ENCODE measurements at places on chromosomes 2 and 18.

DNA sequence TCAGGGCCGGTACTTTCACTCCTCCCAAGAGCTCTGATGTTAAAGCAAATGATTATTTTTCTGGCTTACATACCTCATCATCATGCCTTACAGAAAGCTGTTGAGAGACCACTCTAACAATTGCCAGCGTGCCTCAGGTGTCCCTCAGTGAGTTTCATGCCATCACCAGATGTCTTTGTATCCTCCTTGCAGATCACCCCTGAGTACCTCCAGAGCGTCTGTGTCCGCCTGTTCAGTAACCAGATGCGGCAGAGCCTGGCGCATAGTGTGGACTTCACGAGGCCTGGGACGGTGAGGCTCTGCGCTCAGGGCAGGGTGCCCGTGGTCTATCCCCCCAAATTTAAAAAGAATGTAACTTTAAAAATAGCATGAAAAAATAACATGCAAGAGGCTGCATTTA is 41.3 kb downstream of the ARMC9 start:
- no peak for DNase-seq

GRCh38 chr2:218020281-218020680 is 17.5 kb upstream of the TNS1 start:
- no peak for DNase-seq

GRCh38 chr2:119339562-119339923 is 27.1 kb downstream of the C2orf76 start:
- DNase-seq = no peak

DNA sequence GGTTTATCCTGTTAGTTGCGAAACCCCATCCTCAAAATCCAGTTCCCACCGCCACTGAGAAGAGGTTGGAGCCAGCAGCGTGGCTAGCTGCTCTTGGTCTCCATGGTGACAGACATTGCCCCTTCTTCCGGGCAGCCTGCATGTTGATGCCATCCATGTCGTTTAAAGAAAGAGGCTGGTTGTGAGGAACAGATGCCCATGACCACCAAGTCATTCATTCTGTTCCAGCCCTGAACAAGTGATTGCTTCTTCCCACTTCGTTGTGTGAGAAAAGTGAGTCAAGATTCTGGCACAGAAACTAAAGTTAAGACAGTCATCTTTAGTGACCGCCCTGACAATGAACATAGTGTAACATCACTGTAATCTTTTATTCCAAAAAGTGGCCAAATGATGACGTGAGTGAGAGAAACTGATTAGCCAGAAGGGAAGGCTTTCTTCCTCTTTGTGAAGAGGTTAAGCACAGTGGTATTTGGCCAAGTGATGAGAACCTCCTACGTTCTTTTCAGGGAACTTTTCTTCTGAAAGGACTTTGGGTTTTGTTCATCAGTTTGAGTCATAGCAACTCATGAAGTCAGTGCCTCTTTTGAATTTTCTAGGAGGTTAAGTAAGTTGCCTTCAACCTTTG is 272.5 kb downstream of the GALR1 start:
- no peak for DNase-seq

- DNase-seq = no peak
Measured at GRCh38 chr2:175883586-175884194, 118.4 kb downstream of the LNPK start.

DNA sequence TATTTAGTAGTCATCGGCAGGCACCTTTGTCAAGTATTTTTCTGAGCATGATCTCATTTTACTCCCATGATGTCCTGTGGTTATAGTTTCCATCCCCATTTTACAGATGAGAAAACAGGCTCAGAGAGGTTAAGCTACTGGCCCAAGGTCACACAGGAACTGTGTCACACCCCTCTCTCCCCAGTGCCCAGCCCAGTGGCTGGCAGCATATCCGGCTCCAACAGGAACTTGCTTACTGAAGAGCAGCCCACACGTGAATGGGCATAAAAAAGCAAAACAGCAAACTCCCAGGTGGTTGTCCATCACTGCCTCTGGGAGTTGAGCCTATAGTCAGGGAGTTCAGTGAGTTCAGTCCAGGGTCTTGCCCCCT is 8.3 kb upstream of the KLF11 start:
- no peak for DNase-seq

DNA sequence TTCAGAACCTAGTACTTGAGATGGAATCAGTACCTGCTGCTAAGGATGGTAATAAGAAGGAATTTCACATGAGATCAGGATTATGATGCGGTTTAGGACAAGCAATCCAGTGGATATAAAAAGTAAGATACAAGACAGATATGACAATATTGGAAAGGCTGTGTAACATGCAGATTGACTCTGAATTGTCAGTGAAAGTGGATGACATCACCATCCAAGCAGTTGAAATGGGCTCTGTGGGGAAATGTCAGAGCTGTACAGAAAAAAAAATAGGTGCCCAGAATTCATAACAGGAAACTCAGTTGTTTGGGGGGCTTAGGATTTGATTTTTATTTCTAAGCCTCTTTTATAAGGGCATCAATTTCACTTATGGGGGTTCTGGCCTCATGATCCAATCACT is 438.3 kb downstream of the SPAG16 start:
- DNase-seq = no peak

GRCh38 chr2:13666582-13667414 is 950.1 kb downstream of the TRIB2 start:
- DNase-seq = no peak

- no peak for DNase-seq
Measured at GRCh38 chr2:186256540-186256939, 229.5 kb upstream of the ZC3H15 start.

DNA sequence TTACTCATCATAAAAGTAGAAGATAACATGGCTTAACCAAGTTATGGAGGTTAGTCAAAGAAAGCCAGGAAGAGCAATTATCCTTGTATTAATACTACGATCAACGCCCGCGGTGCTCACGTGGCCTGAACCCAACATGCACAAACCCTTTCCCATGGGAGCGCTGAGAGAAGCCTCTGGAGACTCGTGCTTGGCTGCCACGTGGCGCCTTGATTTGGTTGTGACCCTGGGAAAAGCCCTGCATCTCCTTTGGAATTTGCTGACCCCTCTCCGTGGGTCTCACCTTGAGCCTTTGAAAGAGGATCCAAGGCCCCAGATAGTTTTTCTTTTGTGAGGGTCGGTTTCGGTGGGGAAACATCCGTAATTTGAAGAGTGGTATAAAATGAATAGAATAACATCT is 255.6 kb downstream of the DCDC2C start:
- DNase-seq = no peak

- no peak for DNase-seq
Measured at GRCh38 chr18:33584548-33585430, 6.8 kb downstream of the ASXL3 start.

- DNase-seq = no peak
Measured at GRCh38 chr2:50929661-50930060, 102.3 kb downstream of the NRXN1 start.

DNA sequence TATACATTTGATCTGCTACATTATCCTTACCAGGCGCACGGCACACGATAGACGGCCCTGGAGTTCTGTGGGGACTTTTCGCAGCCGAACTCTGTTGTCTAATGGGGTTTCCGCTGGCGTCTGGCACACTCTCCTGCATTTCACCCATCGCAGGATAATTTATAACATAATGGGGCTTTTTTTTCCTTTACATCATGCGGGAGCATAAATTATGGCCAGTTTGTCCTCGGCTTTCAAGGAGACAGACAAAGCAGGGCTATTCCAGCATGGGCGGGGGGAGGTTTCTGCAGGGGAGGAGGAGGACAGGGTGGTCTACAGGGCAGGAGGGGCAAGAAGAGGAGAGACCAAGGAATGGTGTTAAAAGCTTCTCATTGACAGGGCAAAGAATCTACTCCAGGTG is 279.8 kb downstream of the CELF4 start:
- DNase-seq = no peak

GRCh38 chr2:9424447-9425164 is 1.2 kb downstream of the CPSF3 start:
- no peak for DNase-seq

- DNase-seq = peak; percentile 81
Measured at GRCh38 chr2:102082571-102083392, 59.8 kb upstream of the IL1R1 start.

DNA sequence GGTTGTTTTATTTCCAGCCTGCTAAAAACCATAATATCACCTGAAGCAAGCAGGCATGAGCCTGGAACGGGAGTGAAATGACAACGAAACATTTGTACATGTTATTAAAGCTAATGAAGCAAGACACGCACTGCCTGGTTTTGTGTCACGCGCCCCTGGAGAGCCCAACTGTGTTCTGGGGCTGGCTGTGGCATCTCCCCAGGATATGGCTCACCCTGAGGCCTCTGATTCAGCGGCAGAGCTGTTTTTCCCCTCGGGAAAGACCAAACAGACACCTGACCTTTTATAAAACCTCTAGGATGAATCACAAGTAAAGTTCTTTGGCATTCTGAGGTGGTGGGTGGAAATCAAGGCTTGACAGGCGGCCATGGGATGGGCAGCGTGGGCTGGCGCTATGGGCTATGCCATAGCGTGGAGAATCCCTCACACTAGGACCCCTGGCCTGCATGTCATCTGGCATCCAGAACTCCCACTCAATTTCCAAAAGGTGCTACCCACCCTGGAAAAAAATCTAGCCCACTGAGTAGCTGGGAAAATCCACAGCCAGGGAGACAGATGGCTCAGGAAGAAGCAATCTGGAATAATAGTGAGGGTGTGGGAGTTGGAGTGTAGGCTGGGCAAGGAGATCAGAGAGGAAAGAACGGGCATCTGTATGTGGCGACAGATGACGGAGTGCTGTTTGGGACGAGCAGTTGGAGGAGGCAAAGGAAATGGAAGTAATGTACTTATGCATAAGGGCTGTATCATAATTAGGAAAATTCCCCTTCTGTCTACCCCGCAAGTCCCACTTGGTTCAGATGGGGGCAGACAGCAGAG is 262.0 kb downstream of the AFF3 start:
- no peak for DNase-seq

DNA sequence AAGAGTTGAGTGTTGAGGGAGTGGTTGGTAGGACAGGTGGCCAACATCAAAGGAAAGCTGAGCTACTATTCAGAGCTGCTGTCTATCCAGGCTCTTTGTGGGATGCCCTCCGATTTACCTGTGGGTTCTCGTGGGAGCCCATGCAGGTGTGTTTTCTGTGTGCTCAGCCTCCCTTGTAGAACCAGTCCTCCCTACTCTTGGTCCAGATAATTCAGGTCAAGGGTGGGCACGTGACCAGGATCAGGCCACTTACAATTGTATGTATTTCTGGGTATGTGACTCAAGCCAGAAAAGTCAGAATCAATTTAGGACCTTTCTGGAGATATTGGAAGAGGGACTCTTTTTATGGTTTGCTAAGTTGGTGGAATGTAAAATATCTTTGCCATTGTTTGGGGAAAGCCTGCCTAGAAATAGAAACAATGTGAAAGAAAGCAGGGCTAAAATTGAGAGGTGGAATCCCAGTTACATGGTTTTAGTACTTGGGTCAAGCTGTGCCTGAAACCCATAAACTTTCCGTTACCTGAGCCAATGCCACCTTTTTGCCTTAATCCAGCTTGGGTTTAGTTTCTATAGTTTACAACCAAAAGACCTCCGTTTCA is 93.2 kb downstream of the PDCL3 start:
- no peak for DNase-seq

DNA sequence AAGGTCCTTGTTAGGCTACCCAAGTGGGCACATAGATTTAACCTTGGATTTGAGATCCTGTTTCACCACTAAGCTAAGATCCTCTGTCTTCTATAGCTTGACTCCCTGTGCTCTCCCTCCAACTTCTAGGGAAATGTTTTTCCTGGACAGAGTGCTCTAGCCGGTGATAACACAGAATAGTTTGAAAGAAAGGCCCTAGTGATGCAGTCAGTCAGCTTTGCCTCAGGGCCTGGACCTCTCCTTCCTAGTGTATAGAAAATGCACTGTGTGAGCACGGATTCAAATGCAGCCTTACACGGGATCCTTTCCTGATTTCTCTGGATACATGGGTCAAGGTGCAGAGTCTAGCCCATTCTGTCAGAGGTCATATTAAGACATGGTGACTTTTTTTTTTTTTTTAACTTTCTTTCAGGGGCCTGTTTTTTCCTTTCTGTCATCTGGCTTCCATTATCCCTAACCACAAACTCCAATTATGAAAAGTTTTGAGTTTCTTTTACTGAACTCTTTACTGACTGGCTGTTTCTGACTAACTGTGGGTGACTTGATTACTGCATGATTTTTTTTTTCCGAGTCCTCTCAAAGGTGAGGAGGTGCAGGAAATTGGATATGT is 122.6 kb downstream of the LRP1B start:
- DNase-seq = no peak

DNA sequence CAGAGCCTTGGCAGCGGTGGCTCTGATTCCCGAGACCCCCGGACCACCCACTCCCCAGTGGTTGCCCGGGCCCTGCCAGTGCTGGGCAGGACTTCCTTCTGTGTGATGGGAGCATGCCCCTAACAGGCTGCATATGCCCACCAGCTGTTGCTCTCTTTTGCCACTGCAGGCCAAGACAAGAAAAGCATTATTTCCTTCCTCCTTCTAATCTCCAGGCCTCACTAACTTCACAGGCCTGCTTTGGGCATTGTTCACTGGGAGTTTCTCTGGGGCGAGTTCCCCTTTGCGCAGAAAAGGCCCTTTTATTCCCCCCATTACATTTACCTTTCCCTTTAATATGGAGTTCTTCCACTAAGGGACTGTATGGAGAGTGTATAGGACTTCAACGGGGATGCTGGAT is 249.1 kb upstream of the SIX2 start:
- DNase-seq = no peak

- no peak for DNase-seq
Measured at GRCh38 chr2:30266705-30267104, 35.4 kb downstream of the LBH start.

DNA sequence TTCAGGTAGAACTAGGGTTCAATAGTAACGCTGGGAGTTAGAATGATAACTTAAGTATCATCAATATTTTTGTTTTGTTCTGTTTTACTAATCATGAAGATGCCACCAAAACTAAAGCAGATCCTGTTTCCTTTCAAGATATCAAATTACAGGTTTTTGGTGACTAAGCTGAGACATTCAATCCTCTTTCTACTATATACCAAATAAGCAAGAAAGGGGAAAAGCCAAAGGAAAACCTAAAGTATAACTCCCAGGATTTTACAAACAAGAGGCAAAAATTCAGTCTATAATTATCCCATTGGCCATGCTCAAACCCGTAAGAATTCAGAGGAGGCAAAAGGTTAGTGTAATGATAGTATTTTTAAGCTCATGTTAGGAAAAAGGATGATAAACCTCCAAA is 175.2 kb upstream of the CCDC150 start:
- no peak for DNase-seq

DNA sequence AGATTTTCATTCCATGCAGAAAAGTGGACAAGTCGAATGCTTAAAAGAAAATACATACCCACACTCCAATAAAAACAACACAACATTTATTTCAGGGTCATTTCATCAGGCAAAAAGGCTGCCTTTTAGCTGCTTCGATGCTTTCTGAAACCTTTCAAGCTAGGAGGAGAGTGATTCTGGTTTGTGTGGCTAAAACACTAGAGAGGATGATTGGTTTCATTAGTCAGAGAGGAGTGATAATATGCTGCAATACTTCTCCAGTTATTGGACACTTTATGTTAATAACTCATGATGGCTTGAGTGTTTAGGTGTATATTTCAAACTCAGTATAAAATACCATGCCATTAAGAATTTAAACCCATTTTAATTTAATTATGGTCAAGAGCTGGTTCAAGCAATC is 614.0 kb downstream of the SLC4A3 start:
- DNase-seq = no peak

GRCh38 chr18:58721566-58722239 is 50.4 kb downstream of the MALT1 start:
- DNase-seq = peak; percentile 5

Measured in non-pigmented ciliary epithelial cell (primary cell).